ENCODE measurements at places on chromosomes 7 and 10.
A peak's percentile ranks its signal among the peaks of the same experiment; 100 is the strongest.

DNA sequence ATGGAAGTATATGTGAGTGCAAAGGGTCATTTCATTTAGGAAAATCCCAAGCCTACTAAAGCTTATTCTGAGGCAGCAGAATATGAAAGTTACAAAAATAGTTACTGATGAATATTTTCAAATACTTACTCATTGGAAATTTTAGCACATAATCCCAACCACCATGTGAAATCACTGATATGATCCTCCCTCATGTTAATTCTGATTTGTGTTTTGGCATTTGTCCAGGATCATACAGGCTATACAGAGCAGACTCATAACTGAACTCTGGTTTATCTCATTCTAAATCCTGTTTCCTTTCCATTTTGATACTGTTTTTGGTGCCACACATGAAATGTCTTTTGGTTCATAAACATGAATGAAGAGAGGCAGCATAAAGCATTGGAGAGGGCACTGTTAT is 3.4 kb upstream of the FAM24B start:
- DNase-seq: no peak

- DNase-seq: no peak
Observed at GRCh38 chr7:2993396-2993795, 50.3 kb downstream of the CARD11 start.

DNA sequence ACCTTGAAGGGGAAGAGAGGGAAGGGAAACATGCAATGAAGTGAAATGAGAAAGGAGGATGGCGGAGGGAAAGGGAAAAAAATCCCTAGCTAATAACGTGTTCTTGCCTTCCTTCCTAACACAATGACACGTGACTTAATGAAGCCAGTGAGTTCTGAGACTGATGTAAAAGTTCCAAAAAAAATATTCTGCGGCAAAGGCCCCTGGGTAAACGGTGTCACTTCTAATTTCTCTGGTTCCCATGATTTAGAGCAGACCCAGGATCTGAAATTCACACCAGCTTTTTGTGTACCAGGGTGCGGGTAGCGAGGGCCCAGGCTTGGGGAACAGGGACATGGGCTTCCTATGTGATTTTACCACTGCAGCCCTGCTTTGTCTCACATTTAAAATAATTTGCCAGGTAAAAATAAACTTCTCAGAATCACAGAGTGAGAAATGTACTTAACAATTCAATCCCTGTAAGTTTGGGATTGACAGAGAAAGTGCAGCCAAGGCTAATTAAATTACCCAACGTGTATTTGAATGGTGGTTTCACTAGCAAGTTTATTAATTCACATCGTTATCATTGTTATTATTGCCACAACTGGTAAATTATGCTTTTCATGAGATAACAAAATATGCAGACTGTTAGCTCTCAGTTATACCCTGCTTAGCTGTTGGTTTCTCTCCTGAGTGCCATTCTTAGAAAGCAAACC is 182.4 kb downstream of the SEM1 start:
- DNase-seq: no peak

DNA sequence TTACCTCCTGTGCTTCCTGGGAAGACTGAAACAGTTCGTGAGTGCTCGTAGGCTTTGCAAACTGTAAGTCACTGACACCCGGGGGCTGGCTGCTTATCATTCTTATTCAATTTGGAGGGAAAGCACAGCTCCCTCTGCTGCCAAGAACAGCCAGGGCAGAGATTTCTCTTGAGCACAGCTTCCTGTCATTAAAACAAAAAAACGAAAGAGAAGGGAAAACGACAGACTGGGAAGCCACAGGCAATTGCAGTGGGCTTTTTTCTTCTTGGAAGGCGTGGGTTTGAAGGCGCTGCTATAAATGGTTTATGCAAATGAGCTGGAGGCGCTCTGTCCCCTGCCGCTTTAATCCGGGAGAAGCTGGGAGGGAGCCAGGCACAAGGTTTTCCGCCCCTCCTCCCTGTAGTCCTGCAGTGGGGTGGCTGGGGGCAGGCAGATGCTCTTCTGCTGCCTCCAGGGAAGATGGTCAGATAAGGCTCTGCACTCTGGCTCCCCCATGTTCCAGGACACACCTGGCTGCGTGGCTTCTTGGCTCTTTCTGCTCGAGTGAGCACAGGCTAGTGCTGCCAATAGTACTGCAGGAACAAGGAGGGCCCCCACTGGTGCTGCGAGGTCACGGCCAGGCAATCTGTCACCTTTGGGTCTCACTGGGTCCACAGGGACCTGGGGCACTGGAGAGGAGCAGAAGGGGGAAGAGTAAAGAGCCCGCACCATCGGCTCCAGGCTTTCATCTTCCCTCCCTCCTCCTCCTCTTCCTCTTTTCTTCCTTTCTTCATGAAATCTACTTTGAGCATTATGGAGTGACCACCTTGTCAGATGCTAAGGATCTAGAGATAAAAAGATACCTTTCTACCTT is 49.5 kb downstream of the NEURL1 start:
- DNase-seq: peak; percentile 42

GRCh38 chr10:11149807-11150141 is 132.1 kb downstream of the CELF2 start:
- DNase-seq: no peak

GRCh38 chr7:149285603-149286002 is 23.6 kb downstream of the ZNF783 start:
- DNase-seq: no peak

GRCh38 chr7:104998040-104998752 is 15.8 kb upstream of the KMT2E start:
- no peak for DNase-seq

DNA sequence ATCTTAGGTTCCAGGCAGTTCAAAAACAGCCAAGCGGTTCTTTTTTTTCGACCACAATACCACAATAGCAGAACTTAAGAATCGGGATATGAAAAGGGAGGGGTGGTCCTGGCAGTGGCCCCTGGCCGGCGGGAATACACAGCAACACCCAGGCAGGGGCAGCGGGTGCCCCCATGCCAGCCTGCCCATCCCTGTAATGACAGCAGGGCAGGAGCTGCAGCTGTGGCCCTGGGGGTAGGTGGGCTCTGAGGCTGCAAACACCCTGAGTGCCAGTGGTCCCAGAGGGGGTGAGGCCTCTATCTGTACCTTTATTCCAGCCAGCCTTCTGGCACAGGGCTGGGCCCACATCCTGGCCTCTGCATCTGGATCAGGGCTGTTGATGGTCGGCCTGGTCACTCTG is 247.4 kb downstream of the SEMA3D start:
- no peak for DNase-seq

DNA sequence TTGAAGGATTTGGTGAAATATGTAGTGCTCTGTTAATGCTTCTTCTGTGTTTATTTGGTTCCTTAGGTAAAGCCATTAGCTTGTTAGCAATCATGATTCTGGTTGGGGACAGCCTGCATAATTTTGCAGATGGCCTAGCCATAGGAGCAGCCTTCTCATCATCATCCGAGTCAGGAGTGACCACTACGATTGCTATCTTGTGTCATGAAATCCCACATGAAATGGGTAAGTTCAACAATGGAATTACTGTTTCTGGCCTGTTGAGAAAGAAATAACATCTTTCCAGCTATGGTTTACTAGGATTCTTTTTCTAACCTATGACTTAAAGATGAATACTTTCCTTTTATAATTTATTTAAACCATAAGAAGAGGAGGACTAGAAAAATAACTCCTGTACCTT is 48.9 kb downstream of the SLC39A12 start:
- no peak for DNase-seq

GRCh38 chr10:124704428-124705380 is 39.5 kb downstream of the FAM53B start:
- DNase-seq: no peak

DNA sequence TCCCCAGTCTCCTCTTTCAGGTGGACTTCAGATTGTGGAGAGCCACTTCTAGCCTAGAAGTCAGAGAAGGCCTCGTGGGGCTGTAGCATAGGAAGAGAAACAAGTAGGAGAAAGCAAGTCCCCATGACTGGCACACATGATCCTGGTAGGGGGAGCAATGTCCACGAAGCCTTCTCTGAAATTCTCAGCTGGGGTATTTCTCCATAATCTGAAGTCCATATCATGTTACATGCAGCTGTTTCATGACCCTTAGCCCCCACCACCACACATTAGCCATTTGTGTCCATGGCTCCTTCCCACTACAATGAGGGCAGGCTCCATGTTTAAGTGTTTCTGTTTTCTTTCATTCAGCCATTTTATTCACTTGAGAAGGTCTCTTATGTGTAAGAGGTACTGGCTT is 43.2 kb downstream of the LAMB4 start:
- no peak for DNase-seq

- no peak for DNase-seq
Observed at GRCh38 chr7:157564517-157565177, 227.8 kb downstream of the DNAJB6 start.

- no peak for DNase-seq
Observed at GRCh38 chr10:47146572-47146971, 153.4 kb upstream of the GDF10 start.

DNA sequence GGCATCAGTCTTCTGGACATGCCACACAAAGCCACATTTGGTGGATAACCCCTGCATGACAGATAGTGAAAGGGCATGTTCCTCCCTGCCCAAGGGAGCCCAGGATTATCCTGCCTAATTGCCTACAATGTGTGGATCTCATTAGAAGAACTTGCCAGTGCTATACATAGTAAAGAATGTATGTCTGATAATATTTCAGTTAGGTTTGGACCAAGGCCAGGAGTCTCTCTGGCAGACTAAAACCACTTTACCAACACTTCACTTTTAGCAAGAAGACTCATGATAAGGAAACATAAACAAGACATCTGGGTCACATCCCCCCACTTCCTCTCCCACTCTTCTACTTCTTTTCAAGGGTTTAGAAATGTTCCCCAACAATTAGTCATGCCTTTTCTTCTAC is 196.7 kb downstream of the MTERF1 start:
- no peak for DNase-seq

DNA sequence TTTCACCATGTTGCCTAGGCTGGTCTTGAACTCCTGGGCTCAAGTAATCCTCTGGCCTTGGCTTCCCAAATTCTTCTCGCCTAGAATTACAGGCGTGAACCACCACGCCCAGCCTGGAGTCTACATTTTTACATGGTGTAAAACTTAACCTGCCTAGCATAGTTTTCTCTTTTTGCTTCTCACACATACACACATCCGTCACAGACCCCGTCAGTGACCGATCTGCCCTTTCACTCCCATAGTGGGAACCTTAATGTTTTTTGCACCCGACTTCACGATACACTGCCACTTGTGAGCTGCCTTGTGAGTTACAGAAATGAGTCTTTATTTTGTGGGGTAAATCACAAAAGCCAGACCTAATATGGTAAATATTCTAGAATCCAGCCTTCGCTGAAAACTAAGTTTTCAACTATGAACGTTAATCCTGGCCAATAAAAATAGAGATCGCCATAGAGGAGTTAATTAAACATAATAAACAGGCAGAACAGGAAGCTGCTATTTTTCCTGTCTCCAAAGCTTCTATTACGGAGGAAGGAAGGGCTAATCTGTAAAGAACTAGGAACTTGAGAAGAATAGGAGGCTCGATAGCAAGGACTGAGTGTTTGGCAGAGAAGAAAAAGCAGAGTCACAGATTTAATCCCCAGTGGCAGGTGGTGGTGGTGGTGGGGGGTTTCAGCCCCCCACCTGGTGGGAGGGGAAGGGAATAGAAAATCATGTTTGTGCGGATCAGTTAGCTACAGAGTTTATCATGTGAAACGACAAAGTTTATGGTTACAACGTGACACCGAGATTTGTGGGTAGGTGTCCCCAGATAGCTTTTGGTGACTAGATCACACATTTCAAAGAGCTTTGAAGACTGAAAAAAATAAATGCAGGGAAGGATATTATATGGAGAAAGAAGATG is 14.7 kb upstream of the FAM171A1 start:
- no peak for DNase-seq

DNA sequence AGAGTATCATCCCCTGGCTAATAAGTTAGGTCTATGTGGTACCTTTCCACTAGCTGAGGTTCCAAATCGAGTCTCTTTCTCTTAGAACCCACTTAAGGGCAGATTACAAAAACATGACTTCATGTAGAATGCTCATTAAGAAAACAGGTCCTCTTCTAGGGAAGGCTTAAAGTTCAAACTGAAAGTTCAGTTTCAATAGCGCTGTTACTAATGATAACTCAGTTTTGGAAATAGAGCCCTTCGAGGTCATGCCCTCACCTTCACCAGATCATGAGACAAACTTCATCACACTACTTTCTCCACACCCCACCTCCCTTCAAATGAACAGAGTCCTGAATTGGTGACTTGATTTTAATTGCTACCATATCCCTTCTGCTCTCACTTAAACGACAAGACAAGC is 26.2 kb downstream of the HGF start:
- DNase-seq: no peak

DNA sequence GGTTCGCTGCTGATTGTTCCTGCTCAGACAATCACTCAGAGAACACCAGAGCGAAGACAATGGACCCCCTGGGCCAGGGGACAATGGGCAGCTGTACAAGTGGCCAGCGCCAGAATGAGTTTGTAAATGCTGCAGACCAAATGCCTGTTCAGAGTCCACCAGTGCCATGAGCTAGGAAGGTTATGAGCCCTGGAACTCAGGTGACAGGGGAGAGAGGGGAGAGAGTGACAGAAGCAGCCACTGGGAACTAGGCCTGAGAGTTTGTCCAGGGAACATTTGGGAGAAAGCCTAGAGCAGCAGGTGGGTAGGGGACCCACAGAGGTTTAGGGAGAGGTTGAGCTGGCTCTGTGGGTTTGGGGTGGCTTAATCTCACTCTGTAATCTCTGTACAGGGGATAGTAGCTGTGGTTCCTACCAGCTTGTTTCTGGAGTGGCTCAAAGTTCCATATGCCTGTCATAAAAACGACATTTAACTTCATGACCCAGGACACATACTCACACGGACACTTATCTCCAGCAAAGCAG is 60.4 kb downstream of the C10orf105 start:
- no peak for DNase-seq

GRCh38 chr7:130009848-130010688 is 41.1 kb downstream of the ZC3HC1 start:
- peak; percentile 37 for DNase-seq

DNA sequence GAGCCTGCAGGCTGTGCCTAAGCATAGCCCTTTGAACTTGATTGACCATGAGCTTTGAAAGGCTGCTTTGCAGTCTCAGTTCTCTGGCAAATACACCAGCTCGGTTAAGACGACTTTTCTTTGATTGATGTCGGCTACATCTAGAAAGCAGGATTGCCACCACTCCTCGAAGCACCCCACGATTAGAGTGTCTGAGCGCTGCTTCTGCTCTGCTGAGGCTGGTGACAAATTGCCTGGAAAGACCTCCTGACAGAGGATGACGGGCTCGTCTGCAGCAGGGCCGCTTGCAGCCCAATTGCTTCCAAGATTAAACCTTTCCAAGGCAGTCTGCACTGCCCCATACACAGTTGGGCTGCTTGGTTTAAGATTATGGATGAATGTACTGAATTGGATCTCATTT is 182.0 kb downstream of the CUX1 start:
- DNase-seq: no peak

- no peak for DNase-seq
Observed at GRCh38 chr10:1126461-1126860, 70.3 kb downstream of the WDR37 start.

- DNase-seq: no peak
Observed at GRCh38 chr10:110577056-110577455, 9.6 kb downstream of the SMC3 start.

- DNase-seq: no peak
Observed at GRCh38 chr7:24722386-24723177, 34.7 kb downstream of the GSDME start.
